ENCODE measurements at places on chromosomes 13 and 19.

- no peaks in the 10 kb centered on the region for H3K27me3 ChIP-seq
- no peak overlapping the region for H3K4me3 ChIP-seq
- no peak for DNase-seq
- H3K4me1 ChIP-seq = peaks cover 9% of the 10 kb centered on the region
Measured at GRCh38 chr13:41548910-41549309, 91.6 kb downstream of the RGCC start.

DNA sequence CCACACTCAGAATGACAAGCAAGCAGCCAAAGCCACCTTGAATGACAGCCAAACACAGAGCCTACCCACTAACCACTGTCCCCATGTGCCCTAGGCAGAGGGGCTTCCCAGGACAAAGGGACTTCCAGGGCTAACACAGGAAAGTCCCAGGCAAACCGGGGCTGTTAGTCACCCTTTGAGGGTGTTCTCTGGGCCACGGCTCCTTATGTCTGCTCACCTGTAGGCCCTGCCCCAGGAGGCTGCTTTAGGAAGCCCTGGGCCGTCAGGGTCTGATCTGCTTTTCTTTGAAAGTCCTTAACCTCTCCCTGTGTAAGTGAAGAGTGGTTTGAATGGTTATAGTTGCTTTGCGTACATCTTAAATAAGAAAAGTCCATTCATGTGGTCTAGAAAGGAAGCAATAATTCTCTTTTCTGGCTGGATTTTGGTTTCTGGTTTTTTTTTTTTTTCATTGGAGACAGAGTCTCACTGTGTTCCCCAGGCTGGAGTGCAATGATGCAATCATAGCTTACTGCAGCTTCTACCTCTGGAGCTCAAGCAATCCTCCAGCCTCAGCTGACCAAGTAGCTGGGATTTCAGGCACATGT lies 161.4 kb downstream of the EFNB2 start:
- DNase-seq = peak; percentile 40
- peaks cover 9% of the 10 kb centered on the region for H3K4me1 ChIP-seq
- H3K27ac ChIP-seq = no peak overlapping the region
- no peaks in the 10 kb centered on the region for H3K36me3 ChIP-seq
- no peaks in the 10 kb centered on the region for H3K27me3 ChIP-seq

DNA sequence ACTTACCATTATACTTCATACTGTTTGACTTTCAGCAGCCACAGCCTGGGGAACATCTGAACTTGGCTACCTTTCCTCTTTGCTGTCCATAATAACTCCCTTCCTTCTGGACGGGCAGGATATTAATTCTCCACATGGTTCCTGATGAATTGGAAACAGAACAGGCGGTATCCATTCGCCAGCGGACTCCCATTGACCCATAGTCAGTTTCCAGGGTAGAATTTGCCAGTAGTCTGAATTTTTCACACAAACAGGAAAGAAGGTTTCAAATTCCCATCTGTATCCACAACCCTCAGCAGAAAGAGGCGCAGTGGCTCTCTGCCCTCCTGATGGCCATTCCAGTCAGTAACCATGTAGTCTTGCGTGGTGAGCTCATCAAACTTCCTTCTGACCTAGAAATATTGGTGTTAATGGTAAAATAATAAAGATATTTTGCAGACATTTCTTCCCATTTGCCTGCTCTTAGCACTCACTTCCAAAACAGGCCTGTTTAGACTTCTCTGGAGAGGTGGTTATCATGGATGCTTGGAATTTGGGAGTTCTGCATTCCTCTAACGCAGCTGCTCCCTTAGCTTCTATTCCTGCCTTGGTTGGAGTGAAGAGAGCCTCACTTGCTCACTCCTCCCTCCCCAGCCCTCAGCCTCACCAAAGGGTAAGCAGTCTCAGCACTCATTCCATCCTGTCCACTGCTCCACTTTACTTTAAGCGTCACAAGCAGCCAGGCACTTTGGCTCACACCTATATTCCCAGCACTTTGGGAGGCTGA lies 75.0 kb upstream of the OXGR1 start:
- H3K4me1 ChIP-seq = no peaks in the 10 kb centered on the region
- H3K27ac ChIP-seq = no peak overlapping the region
- no peaks in the 10 kb centered on the region for H3K36me3 ChIP-seq

GRCh38 chr13:70694996-70695715 lies 586.9 kb upstream of the KLHL1 start:
- DNase-seq = no peak
- no peak overlapping the region for H3K27ac ChIP-seq
- no peaks in the 10 kb centered on the region for H3K27me3 ChIP-seq
- H3K4me1 ChIP-seq = no peaks in the 10 kb centered on the region
- no peaks in the 10 kb centered on the region for H3K36me3 ChIP-seq

DNA sequence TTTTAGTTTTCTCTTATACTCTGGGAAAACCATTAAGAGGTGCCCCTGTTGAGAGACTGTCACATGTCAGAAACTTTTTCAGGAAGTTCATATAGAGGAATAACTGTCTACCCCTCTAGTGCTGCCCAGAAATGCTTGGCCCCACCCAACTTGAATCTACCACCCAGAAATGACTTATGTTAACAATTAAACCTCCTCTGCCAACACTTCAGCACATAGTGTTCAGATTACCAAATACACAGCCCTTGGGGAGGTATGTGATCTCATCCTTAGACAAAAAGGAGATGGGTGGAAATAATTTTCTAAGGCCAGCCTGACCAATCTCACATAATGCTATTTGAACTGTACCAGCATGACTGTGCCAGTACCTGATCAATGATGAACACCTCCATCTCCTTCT lies 35.6 kb downstream of the CCDC169 start:
- H3K4me1 ChIP-seq = no peaks in the 10 kb centered on the region
- H3K4me3 ChIP-seq = no peak overlapping the region
- no peak overlapping the region for H3K27ac ChIP-seq
- DNase-seq = no peak
- H3K27me3 ChIP-seq = no peaks in the 10 kb centered on the region
